ENCODE measurements at places on chromosomes 7 and 10.
A peak's percentile ranks its signal among the peaks of the same experiment; 100 is the strongest.

DNA sequence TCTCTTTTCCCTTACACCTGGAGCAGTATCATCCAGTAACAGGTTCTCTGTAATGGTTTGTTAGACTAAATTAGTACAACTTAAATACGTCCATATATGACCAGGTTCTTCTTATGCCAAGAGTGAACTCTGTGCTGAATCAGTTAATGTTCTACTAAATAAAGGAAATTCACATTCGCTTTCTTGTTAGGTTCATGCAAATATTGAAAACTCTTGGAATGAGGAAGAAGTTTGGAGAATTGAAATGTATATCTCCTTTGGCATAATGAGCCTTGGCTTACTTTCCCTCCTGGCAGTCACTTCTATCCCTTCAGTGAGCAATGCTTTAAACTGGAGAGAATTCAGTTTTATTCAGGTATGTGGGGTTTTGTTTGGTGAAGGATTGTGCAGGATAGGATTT lies 15.3 kb upstream of the CFAP69 start:
- no peak for DNase-seq

DNA sequence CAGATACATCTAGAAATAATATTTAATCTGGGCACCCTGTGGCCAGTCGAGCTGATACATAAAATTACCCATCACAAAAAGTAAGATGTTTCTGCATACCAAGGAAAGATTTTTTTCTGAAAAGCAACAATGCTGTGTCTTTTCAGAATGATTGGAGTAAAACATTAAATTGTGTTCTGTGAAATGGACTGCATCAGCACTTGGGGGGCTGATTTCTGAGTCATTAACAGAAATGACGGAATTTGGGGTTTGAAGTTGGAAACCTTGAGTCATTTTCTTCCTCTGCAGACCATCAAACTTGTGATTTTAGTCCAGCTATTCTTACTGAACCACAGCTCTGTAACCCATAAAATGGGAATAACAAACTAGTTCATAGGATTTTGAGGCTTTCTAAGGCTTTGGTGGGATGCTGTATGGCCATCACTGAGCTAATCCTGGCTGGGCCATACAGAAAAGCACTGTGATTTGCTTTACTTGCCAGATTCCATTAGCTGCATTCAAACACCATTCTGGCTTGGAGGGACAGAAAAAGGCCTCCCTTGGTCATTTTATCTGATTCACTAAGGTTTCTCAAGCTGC lies 739.4 kb upstream of the IGFBP3 start:
- no peak for DNase-seq

- no peak for DNase-seq
These were observed 20.6 kb downstream of the RBM20 start for GRCh38 chr10:110664483-110665420.

- no peak for DNase-seq
These were observed 225.0 kb downstream of the CALN1 start for GRCh38 chr7:72187179-72187578.

- DNase-seq = no peak
These were observed 150.1 kb upstream of the C1GALT1 start for GRCh38 chr7:7032221-7032620.

DNA sequence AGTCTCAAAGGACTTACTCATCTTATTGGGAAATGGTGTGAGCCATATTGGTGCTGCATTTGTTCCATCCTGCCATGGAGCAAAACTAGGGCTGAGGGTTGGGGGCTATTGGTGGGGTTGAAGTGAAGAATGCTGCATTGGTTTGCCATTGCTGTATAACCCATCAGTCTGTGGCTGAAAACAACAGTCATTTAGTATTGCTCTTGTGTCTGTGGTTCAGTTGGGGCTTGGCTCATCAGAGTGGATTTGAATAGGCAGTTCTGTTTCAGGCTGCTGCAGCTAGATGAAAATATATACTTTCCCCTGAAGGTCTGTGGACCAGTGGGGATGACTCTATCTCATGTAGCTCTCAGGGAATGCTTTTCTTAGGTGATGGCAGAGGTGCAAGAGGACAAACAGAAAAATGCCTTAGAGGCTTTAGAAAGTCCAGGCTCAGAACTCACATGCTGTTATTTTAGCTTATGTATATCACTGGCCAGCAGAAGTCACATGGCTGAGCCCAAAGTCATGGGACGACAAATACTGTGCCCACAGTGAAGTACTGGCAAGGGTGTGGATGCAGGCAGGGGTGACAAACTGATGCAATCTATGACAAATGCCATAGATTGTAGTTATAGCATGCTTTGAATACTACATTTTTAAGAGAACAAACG lies 15.2 kb upstream of the EXOC6 start:
- DNase-seq = no peak

- no peak for DNase-seq
These were observed 129.3 kb downstream of the WNT2 start for GRCh38 chr7:117193564-117193963.

DNA sequence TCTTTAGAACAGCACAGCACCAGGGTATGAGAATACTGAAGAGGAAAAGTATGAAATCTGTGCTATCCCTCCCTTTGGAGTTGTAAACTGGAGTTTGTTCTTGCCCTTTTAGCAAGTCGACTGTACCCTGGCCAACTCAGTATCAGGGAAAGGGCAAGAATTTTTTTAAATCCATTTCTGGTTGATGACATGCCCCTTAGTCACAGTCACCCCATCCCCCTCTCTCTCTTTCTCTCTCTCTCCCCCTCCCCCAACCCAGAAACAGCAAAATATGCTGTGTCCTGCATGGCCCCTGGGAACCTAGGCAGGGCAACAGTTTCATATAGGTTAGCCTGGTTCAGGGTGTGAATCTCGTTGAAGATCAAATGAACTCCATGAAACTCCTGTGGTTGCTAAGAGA lies 177.7 kb upstream of the ADO start:
- no peak for DNase-seq

- DNase-seq = no peak
These were observed 39.9 kb downstream of the APBB1IP start for GRCh38 chr10:26478061-26478460.

DNA sequence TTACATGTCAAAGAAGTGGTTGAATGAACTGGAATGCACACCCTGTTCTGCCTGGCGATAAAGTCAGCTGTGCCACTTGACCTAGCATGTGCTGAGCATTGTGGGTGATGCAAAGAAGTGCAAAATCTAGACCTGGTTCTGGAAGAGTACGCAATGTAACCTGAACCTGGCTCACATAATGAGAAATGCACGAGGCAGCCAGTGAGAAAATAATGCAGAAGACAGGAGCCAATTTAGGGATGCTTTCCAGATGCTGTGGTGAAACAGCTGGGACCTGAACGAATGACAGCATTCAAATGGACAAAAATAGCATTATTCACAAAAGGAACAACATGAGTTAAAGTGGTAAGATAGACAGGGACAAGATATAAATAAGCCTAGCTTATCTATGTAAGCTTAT lies 402.6 kb downstream of the SORCS1 start:
- DNase-seq = no peak

DNA sequence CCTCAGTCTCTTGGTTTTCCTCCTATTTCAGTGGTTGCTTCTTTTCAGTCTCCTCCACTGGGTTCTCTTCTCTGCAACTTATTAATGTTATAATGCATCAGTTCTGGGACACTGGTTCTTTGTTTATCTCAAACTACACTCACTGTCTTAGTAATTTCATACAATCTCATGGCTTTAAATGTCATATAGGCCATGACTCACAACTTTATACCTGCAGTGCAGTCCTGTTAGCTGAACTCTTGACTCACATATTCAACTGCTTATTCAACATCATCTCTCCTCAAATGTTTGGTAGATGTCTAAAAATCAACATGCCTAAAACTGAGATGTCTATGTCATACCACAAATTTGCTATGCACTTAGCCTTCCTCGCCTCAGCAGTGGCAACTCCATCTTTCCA lies 101.2 kb upstream of the PALS2 start:
- DNase-seq = no peak

GRCh38 chr7:80733333-80733915 lies 95.0 kb downstream of the CD36 start:
- no peak for DNase-seq

DNA sequence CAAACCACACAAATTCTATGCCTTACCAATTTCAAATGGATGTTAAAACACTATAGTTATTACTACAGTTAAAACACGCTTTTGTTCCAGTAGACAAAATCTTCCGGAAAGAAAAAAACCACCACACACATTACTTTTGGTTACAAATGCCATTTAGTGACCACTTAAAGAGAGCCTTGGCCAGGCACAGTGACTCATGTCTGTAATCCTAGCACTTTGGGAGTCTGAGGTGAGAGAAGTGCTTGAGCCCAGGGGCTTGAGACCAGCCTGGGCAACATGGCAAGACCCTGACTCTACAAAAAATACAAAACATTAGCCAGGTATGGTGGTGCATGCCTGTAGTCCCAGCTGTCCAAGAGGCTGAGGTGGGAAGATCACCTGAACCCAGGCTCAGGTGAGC lies 7.2 kb downstream of the TNPO3 start:
- DNase-seq = no peak

- DNase-seq = no peak
These were observed 47.1 kb downstream of the PAPSS2 start for GRCh38 chr10:87706731-87707130.

GRCh38 chr10:132904181-132904813 lies 38.1 kb downstream of the CFAP46 start:
- peak; percentile 8 for DNase-seq

DNA sequence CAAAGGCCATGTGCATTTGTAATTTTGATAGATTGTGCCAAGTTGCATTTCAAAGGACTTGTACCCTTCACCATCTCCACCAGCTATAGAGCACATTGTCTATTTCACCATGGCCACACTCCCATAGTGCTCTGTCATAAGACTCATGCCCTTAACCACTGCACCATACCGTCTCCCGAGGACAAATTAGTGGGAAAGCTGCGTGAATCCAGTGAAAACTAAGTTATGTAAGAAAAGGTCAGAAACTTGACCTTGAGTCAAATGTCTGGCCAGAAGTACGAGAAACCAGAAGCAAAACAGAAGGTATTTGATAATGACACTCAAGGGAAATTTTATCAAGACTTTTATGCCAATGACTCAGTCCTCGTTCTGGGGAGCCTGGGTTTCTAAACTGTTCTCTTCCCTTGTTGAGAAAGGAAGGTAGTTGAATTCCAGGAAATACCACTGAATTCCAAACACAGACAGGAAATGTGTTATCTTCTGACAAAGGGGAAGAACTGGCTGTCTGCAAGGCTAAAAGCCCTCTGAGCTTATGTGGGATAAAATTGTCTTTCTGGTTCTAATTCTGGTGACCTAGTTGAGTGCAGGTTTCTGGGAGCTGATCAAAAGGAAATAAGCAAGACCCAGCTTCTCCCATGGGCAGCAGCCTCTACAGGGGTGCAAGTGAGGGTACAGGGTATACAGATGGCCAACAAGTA lies 49.7 kb downstream of the CDK1 start:
- DNase-seq = no peak

DNA sequence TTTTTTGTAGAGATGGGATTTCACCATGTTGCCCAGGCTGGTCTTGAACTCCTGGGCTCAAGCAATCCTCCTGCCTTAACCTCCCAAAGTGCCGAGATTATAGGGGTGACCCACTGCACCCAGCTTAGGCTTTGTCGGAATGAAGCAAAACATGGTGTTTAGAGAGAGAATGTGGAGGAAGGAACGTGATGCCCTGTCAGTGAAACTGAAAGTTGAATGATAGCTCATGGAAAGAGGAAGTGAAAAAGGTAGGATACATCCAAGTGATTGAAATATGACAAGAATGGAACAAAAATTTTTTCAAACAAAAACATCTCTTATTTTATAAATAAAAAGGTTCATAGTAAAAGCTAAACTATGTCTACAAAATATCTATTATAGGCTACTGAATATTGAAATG lies 5.9 kb downstream of the AKAP9 start:
- DNase-seq = no peak

DNA sequence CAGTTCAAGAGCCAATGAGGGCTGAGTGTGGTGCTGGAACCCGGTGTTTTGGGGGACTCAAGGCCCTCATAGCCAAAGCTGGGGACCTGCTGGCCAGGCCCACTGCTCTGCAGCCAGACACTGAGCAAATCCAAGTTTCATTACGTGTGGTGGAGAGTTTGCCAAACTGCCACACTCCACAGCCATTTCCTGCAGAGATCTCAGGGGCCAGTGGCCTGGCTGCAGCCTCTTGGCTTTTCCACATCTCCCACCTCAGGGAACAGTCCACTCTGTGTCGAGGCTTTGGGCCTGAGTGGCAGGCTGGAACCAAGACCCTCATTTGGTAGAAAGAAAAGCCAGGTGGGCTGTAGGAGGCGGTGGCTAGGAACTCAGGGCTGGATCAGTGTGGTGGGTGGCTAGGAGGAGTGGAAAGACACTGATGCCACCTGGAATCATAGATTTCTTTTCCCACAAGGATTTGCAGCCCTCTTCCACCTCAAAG lies 3.2 kb downstream of the HOXA11 start:
- DNase-seq = no peak

DNA sequence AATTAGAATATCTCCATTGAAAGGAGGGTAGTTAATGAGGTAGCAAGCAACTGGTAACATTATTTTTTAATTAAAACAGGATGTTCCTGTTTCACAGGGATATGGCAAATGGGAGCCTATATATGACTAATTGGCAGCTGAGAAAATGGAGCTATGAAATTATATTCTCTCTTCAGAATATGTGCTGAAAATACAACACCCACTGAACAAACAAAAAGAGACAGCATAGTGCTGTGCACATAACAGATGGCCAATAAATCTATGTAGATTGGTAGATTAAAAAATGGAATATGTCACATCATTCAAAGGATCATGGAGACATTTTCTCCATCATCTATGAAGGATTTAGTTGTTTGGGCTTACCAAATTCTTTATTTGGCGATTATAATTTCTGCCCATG lies 362.0 kb downstream of the GPR37 start:
- no peak for DNase-seq

DNA sequence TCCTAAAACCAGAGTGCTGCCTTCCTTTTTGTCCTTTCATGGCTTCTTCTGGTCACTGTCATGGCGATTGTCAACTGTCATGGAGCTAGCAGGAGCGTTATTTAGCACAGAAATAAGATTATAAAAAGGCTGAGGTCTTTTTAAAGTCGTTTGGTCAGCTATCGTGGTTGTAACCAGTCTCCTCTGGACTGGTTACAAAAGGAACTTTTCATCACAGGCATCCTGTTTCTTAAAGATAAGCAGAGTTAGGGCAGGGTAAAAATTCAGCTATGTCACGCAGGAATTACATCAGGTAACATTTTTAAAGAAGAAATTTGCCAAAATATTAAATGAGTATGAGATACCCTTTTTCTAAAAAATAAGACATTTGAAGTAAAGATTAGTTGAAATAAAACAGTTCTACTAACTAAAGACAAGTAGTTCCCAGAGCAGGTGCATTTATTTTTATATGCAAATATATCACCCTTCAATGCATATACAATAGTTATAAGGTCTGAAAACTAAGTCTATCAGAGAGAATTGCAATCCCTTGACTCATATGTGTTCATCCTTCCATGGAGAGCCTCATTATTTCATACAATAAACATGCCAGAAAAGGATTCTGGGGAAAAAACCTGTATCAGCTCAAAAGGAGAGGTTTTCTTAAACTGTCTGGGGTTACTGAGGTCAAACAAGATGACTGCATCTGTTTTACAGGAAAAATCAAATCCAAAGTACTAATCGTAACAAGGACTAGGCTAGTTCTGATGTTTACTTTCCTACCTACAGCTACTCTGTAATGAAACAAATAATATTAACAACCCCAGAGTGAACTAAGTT lies 20.9 kb downstream of the FAM24A start:
- no peak for DNase-seq

GRCh38 chr7:45224832-45225231 lies 67.2 kb downstream of the RAMP3 start:
- DNase-seq = no peak

GRCh38 chr7:10723832-10724231 lies 249.8 kb upstream of the PHF14 start:
- no peak for DNase-seq

- DNase-seq = no peak
These were observed 382.4 kb downstream of the BBS9 start for GRCh38 chr7:33511778-33512177.

Data from activated CD4-positive, alpha-beta T cell treated with anti-CD3 and anti-CD28 coated beads for 24 hours (primary cell).